ENCODE measurements at places on chromosomes 13 and 19. TPM values are rescaled to one million over a fixed set of nuclear protein-coding genes. Genes with fewer than 3 reads are reported as not detected.

ZNF121 gene
- 68.6 TPM for total RNA-seq

SEMA6B gene
- not detected for total RNA-seq

SLC5A5 gene
- 1.5 TPM for total RNA-seq

ETV2 gene
- 0.77 TPM for total RNA-seq

WTIP gene
- total RNA-seq = 0.33 TPM

ZNF433 gene
- total RNA-seq = 1.4 TPM

TTC9B gene
- total RNA-seq = not detected

PLK5 gene
- total RNA-seq = not detected

PRTN3 gene
- not detected for total RNA-seq

CASP14 gene
- not detected for total RNA-seq

Data from activated naive CD4-positive, alpha-beta T cell treated with anti-CD3 and anti-CD28 coated beads, Interleukin-2, amount 50 U/mL, for 72 hours (primary cell).